Stimulated activated CD8-positive, alpha-beta memory T cell treated with anti-CD3 and anti-CD28 coated beads, Interleukin-7, amount 100 ng/mL, for 1 hour (primary cell): ENCODE measurements at places on chromosomes 2 and 18.

DNA sequence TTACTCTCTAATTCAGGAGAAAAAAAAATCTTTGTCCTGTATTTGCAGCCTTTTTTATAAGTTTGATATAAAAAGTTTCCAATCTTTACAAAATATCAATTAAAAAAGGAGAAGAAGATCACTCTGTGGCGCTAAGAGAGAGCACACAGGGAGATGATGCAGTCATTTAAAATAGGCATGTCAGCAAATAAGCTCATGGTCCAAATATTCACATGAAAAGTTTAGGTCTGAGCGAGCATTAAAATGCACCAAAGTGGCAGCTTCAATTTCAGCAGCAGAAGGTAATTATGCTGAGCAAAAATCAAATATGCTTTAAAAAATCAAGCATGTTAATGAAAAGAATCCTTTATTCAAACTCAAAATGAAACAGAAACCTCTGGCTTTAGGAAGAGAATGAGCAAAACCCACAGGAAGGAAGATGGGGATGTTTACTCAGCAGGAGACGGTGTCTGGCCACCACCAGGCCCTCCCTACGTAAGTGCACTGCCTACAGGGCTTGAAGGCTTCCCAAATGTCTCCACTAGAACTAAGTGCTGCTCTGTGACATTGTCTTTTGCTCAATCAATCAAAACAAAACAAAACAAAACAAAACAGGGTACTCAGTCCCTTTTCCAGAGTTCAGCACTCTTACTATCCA lies 120.4 kb downstream of the L3MBTL4 start:
- no peak for DNase-seq

GRCh38 chr2:60230037-60230436 lies 323.4 kb downstream of the BCL11A start:
- no peak for DNase-seq

DNA sequence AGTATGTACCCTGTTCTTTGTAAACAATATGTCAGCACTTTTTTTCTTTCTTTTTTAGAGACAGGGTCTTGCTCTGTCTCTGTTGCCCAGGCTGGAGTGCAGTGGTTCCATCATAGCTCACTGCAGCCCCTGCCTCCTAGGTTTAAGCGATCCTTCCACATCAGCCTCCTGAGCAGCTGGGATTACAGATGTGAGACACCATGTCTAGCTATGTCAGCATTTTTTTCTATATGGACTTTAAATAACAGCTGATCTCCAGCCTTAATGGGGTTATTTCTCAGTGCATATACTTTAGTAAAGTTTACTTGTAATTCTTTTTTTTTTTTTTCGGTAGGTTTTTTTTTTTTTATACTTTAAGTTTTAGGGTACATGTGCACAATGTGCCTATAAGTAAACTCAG lies 26.6 kb downstream of the ABCG5 start:
- DNase-seq, result no peak

DNA sequence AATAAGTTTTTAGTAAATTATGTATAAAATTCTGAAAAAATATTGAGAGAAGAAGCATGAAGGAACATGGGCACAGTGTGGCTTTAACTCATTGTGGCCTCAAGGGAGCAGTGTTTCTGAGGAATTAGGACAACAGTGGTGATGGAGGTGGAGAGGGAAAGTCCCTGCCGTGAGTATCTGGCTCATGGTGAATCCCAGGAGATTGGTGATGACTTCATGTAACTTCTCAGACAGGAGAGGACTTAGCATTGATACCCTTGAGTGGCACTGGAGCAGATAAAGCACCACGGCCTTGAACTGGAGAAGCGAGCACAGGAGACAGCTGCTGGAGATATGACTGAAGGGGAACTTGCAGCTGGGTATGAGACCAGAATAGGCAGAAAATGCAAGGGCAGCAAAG lies 35.0 kb upstream of the LRP1B start:
- DNase-seq, result no peak

DNA sequence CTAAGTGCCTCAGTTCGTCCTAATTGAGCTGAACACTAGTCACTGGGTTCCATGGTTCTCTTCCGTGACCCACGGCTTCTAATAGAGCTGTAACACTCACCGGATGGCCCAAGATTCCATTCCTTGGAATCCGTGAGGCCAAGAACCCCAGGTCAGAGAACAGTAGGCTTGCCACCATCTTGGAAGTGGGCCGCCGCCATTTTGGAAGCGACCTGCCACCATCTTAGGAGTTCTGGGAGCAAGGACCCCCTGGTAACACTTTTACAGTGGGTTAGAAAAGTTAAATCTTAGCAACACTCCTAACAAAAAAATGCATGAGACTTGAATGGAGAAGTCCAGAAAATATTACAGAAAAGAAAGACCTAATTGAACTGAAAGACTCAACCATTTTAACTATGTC lies 84.5 kb downstream of the TMEM18 start:
- DNase-seq, result no peak

DNA sequence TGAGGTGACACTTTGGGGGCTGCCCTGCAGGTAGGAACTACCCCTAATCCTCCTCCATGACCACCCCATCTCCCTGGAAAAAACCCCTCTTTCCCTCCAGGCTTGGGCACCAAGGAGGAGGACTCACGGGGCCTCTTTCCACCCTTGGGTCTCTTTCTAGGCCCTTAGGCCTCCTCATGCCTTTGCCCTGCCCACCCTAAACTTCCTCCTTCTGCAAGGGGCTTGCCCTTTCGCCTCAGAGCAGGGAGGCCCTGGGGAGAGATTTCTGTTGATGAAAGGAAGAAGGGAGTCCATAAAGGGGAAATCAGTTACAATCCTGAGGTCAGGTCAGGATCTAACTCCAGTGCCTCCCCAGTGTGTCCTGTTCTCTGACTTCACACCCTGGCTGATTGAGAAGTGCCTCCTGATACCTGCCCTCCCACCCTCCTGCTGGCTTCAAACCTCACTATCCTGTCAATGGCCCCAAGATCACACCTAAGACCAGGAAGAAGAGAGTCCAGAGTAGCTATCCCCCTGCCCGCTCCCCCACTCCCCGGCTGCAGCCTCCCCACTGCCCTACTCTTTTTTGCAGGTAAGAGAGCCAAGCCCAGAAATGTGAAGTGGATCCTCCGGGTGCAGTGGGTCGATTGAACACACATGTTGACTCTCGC lies 16.7 kb upstream of the TNS1 start:
- DNase-seq, result no peak

DNA sequence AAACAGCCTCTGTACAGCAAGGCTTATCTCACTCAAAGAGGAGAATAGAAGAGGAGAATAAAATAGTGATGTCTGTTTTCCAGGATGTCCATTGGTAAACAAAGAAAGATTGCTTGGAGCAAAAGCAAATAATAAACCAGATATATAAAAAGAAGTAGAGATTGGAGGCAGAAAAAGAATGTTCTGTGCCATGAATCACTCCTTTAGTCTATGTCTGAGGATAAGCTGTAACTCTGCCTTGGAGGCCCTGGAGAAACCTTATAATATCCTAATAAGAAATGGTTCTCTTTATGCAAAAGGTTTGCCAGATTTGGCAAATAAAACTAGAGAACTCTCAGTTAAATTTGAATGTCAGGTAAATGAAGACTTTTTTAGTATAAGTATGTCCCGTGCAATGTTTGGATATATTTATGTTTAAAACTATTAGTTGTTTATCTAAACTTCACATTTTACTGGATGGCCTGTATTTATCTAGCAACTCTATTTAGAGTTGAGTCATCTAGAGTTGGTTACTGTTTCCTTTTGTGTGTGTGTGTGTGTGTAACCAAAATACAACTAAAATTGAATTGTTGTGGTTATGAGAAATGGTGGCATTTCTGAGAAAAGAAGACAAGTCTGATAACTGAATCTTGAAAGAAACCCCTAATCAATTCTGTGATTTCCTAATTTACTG lies 510.3 kb upstream of the SETBP1 start:
- no peak for DNase-seq

- no peak for DNase-seq
Measured at GRCh38 chr2:213149294-213149875, 2.0 kb downstream of the IKZF2 start.

DNA sequence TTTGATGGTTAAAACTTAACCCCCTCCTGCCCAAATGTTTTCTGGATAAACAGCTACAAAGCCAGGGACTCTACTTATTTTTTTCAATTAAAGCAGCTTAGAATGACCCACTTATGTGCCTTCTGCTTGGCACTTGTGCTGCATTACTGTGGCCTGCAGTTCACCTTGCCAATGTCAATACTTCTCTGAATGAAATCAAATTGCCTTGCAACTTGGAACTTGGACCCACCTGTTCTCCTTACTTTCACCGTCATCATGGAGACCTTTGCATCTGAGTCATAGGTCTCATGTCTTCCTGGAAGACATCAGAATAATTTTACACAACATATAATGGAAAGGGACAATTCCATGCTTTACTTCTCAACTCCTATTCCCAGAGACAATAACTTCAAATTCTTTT lies 92.1 kb upstream of the FHL2 start:
- no peak for DNase-seq

- no peak for DNase-seq
Measured at GRCh38 chr18:8424481-8424880, 184.8 kb upstream of the RAB12 start.
